Suppressor macrophage treated with lipopolysaccharide for 1 hour (primary cell): ENCODE measurements at places on chromosomes 5 and 9.

DNA sequence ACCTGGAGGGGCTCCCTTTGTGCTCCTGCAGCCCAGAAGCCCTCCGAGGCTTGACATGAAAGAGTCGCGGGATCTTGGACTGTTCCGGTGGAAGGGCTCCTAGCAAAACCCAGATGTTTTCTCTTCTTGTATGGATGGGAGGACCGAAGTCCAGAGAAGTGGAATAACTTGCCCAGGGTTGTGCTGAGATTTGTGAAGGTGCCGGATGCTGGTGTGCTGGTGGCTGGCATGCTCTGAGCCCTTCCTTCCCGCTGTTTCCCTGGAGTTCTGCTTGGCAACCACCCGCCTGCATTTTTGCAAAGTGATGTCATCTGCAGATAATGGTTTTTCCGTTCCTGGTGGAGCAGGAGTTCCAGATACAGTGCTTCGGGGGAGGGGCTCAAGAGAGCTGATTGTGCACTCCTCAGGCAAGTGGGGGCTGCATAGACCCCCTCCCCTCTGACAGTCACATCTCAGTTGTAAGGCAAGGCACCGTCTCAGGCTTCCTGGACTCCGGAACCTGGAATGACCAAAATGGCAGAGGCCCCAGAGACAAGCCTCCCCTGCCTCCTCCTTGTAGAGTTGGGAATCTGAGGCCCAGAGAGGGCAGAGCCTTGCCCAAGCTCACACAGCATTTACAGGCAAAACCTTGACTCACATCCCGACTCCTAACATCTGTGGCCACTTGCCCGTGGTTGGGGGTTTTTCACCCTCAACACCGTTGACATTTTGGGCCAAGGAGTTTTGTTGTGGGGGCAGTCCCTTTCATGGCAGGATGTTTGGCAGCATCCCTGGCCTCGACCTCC lies 157.0 kb downstream of the RGS3 start:
- DNase-seq: no peak

DNA sequence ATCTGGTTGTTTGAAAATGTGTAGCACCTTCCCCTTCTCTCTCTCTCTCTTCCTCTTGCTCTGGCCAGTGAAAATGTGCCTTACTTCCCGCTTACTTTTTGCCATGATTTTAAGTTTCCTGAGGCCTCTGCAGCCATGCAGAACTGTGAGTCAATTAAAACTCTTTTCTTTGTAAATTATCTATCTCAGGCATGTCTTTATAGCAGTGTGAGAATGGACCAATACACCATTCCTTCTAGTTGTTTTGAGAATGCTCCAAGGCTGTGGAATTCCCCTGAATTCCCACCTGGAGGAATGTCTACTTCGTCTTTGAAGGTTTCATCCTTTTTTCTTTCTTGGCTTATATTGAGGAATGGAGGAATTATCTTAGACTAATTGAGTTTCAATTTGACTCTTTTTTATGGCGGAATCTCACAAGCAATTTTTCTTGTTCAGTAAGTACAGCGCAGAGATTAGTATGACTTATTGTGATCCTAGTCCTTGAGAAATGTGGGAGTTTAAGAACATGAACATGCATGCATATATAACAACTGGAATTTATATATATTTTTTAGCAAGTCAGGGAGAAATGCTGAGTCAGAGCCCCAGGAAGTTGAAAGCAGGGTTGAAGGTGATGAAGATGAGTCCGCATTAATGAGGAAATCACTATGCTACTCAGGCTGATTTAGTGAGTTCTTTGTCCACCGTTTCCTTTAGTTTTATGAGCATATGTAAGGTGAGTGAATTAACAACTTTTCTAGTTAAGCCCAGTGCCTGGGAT lies 488.1 kb upstream of the ADAMTS16 start:
- no peak for DNase-seq

DNA sequence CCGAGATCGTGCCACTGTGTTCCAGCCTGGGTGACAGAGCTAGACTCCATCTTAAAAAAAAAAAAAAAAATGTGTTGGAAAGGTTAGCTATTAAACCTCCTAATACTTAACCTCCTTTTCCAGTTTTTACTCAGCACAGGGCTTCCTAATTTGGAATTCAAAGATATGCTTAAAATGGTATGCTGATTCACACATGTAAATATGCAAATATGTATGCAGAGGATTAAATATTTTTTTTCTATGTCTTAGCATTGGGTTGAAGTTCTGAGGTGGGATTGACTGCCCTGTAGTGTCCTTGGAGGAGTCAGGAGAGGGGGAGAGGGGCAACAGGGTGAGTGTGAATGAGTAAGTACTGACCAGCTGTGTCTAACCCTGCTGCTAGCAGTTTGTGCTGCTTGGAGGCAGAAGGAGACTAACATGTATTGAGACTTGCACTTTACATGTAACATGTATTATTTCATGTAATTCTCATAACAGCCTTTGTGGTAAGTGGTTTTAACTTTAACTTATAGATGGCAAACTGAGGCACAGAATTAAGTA lies 63.2 kb downstream of the SLC44A1 start:
- DNase-seq: no peak

- no peak for DNase-seq
Measured at GRCh38 chr5:65305913-65306312, 175.8 kb downstream of the ADAMTS6 start.

DNA sequence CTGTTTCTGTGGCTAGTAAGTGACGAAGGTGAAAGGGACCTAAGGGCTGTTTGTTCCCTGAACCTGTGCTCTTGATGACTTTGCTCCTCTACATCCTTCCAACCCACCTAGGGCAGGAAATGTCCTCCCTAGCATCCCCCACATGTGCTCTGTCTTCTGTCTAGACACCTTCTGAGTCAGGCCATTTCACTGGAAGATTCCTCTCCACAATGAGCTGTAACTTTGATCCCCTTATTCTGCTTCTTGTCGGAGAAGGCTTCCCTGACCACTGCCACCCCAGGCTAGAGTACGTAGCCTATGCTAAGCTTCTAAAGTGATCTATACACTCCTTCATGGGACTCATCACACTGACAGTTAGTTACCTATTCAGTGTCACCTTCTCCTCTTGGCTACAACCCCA lies 21.7 kb downstream of the SPAAR start:
- no peak for DNase-seq

GRCh38 chr9:86802900-86803673 lies 144.2 kb downstream of the GAS1 start:
- DNase-seq: no peak

GRCh38 chr9:26809795-26810194 lies 82.8 kb downstream of the CAAP1 start:
- no peak for DNase-seq

GRCh38 chr9:125845271-125845808 lies 98.2 kb downstream of the PBX3 start:
- DNase-seq: no peak
